NCI-H526 treated with DMSO at 0.1 percent for 48 hours (cell line): ENCODE measurements at places on chromosomes 5 and 9.

- DNase-seq, result no peak
Observed at GRCh38 chr5:158431369-158432029, 572.6 kb upstream of the CLINT1 start.

- no peak for DNase-seq
Observed at GRCh38 chr5:133266527-133266878, 214.7 kb downstream of the HSPA4 start.

DNA sequence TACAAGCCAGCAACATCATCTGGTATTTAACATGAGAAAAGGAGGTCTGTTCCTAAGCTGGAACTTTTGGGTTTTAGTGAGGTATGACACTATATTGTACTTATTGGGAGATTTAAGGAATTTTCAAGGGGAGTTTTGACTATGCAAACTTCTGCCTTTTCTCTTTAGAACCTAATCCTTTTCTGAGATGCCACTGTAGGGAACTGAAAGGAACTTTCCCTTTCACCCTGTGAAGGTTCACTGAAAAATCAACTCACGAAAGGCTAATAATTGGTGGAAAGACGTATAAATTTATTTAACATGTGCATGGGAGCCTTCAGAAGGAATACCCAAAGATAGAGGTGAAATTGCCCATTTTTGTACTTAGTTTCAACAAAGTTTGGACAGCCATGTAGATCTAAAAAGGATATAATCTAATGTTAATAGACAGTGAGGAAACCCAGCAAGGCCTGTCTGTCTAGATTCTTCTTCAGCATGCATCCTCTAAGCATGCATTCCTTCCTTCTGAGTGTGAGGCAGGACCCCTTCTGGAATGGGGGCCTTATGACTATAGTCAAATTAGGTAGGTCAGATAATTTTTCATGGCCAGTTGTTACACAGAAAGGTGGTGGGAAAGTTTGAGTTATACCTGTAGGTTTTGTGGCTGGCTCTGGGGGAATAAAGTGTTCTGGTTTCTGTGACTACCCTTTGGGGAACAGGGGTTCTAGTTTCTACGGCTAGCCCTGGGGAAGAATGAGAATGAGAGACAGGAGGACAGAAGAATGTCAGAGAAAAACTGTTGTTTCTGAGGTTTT, 200.3 kb downstream of the C9orf152 start:
- no peak for DNase-seq

- DNase-seq, result no peak
Observed at GRCh38 chr9:87040410-87041009, 93.2 kb upstream of the GAS1 start.

DNA sequence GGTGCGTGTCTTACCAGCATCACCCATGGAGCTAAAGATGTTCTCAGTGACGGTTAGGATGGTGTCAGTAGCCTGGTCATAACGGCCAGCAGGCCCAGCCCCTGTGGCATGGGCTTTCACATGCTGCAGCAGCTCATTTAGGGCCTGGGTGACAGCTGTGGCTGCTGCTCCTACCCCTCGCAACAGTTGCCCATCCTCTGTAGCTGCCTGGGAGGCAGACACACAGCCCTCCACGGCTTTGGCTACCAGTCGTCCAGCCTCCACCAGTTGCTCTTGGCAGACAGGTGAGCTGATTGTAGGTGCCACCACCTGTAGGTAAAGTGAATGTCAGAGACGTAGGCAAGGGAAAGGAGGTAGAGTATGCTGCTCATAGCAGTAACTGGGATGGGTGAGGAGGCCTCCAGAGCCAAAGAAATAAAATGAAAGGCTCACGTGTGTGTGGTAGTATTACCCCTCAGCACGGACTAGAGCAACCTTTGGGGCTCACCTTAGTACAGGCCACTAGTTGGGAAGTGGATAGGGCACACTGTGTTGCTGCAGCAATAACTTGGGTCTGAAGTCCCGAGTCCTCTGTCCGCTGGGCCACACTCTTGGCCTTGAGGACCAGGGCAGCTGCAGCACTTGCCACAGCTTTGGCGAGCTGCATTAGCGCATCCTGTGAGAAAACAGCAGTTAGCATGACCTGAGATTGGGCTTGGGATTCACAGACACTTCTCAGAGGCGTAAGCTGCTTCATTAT, 14.7 kb downstream of the TLN1 start:
- no peak for DNase-seq

DNA sequence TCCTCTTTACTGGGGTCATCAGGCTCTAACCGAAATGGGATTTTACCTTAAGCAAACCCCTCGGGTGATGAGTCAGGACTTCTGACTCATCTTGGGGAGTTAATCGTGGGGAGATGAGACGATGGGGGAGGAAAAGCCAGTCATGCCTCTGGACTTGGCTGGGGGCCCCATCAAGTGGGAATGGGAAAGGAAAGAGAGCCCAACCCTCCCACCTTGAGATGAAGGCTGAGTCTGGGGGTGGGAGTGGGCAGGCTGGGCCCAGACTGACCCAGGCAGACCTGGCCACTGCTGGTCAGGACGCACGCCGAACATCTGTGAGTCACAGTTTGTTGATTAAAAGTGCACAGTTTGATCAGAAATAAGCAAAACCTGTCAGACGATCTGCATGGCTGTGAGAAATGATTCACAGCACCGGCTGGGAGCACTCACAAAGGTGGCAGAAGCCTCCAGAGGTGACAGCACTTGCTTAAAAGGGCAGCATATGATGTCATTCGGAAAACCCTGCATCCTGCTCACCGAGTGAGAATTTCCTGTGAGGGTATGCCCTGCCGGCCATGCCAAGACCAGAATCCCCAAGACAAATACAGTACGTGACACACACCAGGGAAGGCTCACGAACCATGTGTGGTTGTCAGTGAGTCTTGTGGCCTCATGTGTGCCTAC, 50.0 kb upstream of the SLC25A51 start:
- DNase-seq, result no peak

DNA sequence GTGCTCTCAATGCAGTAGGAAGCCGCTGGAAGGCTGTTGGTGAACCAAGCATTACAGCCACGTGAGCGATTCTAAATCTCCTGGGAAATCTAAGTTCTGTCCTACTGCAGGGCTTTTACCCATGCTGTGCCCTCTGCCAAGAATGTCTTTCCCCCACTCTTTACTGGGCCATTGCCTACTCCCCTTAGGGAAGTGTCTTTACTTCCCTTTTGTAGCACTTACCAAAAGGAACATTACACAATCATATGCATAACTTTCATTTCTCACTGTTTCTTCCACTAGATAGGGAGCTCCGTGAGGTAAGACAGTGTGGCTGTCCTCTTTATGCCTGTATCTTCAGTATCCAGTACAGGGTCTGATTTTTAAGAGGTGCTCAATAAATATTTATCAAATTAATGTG, 241.7 kb upstream of the NR4A3 start:
- no peak for DNase-seq

DNA sequence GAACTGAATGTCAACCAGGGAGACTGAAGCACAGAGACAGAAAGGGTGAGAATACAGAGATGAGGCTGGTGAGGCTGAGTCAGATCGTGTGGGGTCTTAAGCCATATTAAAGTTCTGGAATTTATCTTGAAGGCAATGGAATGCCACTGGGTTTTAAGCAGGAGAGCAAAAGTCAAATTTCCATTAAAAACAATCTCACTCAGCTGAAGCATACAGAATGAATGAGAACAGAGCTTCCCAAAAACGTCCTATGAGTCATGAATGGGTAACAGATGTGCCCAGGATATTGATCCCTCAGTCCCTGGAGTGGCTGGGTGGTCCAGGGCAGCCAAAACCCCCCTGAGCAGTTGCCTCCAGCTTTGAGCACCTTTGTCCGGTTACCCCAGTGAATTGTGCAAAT, 44.9 kb downstream of the PFDN1 start:
- DNase-seq, result no peak

DNA sequence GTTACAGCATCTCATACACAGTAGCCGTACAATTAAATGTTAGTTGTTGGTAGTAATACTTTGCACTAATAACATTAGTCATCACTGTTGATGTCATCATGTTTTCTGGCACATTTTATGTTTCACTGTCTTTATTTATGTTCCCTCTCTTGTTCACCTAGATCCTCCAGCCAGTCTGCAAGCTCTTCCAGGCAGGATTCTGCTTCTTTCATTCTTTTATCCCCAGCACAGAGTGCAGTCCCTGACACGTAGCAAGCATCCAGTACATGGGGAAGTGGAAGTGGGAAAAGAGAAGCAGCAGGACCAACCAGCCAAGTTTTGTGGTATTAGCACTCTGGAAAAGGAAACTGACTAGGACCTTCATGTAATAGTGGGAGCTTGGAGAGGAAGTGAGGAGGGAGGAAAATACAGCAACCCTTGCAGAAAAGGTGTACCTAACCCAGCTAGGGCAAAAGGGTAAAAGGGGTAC, 89.7 kb upstream of the SLC44A1 start:
- DNase-seq, result no peak

DNA sequence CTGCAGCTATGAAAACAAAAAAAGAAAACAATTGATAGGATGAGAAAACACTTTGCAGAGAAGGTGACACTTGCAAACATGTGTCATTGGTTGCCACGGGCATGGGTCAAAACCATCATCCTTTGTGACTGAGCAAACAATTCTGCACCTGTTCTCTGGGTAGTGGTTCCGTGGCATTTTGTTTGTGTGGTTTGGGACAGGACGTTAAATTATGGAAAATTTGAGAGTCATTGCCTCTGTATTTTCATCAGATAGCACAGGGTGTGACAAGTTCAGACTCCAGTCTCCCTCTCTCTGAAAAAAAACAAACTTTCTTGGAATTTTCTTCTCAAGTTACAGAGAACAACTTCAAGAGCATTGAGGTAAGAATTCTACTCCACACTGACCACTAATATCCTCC, 113.4 kb upstream of the HMHB1 start:
- DNase-seq, result no peak

DNA sequence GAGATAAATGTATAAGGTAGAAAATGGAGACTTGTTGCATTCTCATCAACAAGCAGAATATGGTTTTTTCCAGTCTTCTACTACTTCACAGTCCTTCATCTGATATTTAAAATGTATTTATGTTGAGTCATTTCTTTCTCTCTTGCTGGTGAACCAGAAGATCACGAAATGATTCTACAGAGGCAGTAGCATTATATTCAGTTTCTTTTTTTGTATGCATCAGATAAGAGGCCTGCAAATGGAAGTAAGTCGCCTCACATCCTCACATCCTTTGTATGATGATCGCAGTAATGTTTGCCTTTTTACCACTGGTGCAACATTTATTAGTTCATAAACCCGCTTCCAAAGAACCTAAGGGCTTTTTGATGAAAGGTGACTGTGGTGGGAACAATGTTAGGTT, 22.1 kb upstream of the IL13 start:
- no peak for DNase-seq

DNA sequence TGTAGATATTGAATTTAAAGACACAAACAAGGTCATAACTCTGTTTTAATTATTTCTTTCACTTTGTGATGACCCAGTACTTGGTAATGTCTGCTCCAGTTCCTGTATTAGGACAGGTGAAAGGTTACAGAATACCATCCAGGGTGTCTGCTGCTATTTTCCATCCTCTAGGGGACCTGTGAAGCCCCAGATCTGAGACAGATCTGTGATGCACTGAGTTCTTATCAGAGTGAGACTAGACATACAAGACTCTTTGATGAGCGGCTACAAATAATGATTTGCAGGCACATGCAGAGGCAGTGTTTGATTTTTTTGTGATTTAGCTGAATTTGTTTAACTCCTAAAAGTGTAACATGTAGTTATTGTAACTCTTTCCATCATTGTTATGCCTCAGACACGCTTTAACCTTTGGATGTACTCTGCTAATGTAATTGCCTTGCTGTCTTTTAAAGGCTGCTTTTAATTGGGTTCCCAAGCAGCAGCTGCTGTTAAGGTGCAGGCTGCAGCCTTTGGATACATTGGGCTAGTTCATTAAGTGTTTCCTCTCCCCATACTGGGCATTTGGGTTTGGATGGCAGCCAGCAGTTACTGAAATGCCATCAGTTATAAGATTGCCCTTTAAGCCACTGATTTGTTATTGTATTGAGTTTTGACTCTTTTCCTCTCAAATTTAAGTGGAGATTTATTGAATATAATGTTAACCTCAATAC, 63.3 kb downstream of the RASGRF2 start:
- no peak for DNase-seq

DNA sequence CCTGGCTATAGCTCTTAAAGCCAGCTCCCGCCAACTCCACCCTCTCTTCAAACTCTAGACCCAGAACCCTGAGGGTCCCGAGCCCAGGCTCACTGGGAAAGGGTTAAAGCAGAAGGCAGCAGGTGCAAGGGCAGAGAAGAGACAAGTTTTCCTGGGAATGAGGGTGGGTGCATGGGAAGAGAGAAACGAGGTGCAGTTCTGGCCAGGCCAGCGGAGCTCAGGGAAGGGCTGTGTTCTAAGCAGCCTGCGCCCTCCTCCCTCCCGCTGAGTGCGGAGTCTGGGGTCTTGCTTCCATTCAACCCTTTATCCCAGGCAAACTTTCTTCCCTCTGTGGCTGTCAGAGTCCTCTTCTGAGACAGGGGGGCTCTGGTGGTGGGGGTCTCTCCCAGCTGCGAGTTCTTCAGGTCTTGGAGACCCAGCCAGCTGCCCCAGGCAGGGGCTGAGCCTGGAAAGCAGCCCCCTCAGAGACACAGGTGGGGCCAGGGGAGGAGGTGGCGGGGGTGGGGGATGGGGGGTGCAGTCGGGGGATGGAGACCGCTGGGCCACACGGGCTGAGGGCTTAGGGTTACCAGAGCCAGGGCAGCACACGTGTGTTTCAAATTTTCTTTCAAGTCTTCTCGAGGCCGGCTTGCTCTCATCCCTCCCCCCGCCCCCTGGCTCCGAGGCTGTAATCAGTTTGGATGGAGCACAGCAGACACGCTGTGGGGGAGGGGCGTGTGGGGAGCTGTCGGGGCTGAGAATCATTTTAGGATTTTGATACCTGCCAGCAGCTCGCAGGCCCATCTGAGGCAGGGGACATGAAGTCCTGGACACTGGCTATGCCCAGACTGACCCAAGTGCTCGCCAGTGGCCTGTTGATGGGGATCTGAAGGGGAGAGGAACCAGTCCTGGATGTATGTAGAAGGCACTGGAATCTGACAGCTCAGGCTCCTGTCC, 169.6 kb upstream of the SMIM23 start:
- no peak for DNase-seq

DNA sequence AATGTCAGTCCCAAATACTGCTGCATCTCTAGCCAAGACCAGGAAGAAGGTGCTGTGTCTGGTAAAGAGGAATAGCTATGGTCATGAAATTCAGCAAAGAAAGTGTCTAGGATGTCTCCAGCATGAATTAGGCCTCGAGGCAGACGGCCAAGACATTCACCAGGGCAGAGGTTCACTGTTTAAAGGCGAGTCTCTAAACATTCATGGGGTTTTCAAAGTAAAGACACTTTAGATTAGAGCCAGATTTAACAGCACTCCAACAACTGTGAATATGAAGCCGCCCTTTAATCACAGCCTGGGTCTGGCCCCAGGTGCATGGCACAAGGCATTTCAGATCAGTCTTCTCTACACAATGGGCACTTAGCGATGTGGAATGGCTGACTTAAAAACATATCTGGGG, 95.0 kb downstream of the ANKH start:
- DNase-seq, result no peak

- DNase-seq, result no peak
Observed at GRCh38 chr5:122895141-122895540, 49.7 kb downstream of the SNX24 start.

- no peak for DNase-seq
Observed at GRCh38 chr9:114025760-114026159, 52.3 kb downstream of the AMBP start.
